Renal cortical epithelial cell (primary cell): ENCODE measurements at places on chromosomes 1 and 21. TPM values are rescaled to one million over a fixed set of nuclear protein-coding genes. Genes with fewer than 3 reads are reported as not detected.

CR1L gene
- not detected in 2 replicates for total RNA-seq

SLC45A1 gene
- total RNA-seq, result 0.52 and 2.0 TPM in 2 replicates

PDE9A gene
- total RNA-seq, result 3.0 and 5.0 TPM in 2 replicates

BGLAP gene
- 0.15 TPM in 1 of 2 replicates, not detected in the other for total RNA-seq

HIVEP3 gene
- 3.3 and 3.6 TPM in 2 replicates for total RNA-seq

NPPB gene
- total RNA-seq, result 1.2 TPM in 1 of 2 replicates, not detected in the other

TMPRSS3 gene
- 0.17 and 0.75 TPM in 2 replicates for total RNA-seq

SPSB1 gene
- total RNA-seq, result 22.4 and 34.7 TPM in 2 replicates

TENT5C gene
- total RNA-seq, result 0.17 and 2.1 TPM in 2 replicates

KLHDC8A gene
- total RNA-seq, result 0.17 TPM in 1 of 2 replicates, not detected in the other

NID1 gene
- total RNA-seq, result 1.1 and 3.8 TPM in 2 replicates

ACTL8 gene
- total RNA-seq, result not detected in 2 replicates
